ENCODE measurements at places on chromosomes 7 and 10.

DNA sequence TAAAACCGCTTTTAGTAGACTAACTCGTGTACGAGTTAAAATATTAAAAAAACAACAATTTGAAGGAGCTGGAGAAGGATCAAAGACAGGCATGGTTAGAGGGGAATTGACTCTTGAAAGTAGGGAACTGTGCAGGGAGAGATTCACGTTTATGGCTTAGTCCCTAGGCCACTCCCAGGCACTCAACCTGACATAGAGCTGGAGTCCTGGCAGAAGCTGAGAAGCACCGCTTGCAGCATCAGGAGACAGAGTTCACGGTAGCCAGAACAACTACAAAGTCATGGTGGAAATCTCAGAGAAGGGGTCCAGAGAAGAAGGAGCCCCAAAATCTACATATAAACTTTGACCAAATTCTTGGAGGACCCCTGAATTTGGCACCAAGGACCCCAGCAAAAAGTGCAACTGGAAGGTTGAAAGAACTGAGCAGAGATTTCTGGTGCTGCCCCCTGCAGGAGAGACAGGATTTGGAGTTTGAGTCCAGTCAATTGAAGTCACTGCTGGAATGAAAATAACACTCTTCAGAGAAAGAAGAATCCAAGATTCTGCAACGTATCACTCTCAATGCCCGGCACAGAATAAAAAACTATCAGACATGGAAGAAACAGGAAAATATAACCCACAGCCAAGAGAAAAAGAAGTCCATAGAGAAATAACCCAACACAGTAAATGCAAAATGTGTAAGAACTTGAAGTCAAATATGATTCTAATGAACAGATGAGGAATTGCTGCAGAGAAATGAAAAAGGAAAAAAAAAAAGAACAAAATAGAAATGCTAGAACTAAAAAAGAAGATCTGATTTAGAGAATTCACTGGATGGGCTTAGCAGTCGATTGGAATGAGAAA is 493.3 kb upstream of the PODXL start:
- DNase-seq = no peak

- DNase-seq = no peak
Measured at GRCh38 chr10:6141296-6142151, 52.7 kb downstream of the RBM17 start.

DNA sequence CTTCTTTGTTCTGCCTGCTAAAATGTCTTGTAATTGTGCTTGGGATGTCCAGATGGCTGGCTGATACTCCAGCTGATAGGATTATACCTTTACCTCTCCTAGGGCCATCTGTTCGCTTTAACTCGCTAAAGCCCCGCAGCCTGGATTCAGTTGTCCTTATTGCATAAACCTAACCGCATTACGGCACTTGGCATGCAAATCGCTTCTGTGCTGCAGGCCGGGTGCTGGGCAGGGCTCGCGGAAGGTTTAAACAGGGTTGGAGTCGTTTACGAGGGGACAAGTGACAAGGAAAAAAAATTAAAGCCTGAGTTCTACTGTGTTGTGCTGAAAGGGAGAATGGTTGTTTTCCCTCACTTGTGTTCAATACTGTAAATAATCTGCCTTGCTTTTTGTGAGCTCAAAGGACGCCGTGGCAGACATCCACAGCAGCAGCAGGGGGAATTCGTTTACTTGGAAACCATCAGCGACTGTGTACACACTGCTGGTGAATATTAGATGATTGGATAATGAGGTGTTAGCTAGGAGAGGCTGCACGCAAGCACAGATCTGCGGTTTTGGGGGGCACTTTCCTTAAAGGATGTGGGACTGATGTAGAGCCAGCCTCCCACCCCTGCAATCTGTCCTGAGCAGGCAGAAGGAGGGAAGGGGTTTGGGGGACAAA is 93.0 kb downstream of the EBF3 start:
- no peak for DNase-seq

- no peak for DNase-seq
Measured at GRCh38 chr10:260819-261429, 125.7 kb downstream of the ZMYND11 start.

GRCh38 chr10:133110609-133111275 is 23.0 kb downstream of the ADGRA1 start:
- DNase-seq = no peak

DNA sequence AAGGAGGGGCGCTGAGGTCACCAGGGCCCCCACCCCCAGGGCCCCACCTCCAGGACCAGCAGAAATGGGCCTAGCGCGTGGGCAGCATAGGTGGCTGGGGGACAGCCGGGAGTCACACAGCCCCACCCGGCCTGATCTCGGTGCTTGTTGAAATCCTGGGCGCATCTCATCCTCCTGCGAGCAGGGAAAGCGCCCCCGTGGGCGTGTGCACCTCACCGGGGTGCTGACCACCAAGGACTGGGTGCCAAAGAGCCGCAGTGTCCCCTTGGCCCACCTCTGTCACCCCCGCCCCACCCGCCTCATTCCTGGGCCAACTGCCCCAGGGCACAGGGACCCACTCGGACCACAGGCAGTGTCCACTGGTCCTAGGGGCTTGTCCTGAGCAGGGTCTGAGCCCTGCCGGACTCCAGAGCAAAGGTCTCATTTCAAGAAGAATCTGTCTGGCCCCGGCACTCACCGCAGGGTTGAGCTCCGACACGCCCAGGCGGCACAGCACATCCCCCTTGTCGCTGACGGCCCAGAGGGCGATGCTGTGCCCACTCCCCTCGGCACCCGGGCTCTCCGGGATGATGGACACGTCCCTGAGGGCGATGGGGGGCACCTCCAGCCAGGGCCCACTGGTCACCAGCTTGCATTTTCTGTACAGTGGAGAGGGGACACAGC is 11.4 kb downstream of the BHLHA15 start:
- DNase-seq = no peak

DNA sequence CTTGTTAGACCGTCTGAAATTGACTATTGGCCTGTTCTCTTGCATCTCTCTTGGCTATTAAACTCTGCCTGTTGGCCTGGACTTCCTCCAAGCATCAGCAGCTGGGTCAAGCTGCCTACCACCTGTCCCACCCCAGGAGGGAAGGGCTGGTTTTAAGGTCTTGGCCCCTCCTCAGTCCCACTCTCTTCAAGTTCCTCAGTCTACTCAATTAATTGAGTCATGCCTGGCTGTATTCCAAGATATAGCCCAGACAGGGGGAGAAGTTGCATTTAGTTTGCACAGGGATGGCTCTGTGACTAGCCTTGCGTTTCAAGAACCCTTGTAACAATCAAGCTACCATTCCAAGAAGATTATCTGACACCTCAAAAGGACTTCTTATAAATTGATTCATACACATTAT is 113.8 kb upstream of the GLI3 start:
- DNase-seq = no peak

DNA sequence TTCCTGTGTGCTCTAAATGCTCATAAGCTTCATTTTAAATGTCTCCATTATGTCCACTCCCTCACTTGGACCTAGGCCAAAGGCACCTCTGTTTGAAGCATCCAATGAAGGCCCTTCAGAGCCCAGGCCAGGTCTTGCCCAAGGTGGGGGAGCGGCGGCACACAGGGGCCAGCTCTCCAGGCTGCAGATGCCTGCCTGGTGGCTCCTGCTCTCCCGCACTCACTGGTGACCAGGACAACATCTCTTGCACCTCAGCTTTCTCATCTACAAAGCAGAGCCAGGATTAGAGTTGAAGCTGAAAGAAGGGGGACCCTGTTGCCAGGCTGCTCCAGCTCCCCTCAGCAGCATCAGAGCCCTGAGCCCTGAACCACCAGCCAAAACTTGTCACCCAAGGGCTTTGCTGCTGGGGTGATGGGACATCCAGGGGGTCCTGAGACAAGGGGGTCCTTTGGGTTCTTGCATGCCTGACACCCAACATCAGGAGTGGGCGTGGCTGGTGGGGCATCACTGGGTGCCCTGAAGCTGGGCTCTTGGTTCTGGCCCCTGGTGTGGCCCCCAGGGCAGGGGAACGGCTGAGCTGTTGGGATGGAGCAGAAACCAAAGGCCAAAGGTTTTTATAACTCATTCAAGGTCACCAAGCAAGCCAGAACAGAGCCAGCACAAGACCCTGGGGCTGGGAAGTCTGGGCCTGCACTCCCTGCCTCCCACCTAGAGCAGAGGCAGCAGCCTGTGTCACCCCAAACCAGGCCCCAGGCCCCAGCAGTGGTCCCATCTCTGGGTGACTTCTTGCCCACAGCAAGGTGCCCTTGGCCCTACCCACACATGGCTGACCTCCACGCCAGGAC is 1.2 kb downstream of the NACAD start:
- no peak for DNase-seq

DNA sequence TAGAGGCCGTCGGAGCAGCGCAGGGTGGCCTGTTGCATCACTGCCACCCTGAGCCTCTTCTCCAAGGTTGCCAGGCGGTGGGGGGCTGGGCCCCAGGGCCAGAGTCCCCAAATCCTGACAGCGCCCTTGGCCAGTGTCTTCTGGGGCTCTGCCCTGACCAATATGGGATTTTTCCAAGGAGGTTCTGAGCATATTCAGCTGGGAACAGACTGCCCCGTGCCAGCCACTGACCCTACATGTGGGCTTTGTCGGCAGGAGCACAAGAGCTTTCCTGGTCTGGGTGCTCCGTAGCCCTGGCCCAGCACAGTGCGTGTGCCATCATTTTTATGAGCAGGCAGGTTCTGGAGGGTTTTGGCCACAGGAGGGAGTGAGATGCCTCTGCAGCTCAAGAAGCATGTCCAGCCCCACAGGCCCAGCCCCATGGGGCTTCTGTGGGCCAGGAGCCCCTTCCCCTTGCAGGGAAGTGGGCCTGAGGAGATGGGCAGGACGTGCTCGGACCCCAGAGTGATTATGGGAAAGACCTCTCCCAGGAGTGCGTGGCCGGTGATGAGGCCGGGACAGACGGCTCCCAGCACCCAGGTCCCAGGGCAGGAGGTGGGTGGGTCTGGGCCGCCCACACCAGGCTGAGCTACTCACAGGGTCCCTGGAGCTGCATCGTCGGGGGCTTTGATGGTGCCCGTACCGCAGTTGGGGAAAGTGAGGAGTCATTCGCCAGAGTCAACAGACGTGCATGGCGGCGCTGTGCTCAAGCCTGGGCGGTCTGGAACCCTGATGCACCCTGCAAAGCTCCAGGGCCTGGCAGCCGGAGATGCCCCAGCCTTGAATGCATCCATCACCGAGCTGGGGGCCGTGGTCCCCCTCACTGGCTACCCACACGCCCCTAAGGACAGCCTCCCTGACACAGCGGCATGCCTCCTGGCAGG is 66.6 kb downstream of the PWWP2B start:
- no peak for DNase-seq

GRCh38 chr7:16606704-16607103 is 38.9 kb downstream of the ANKMY2 start:
- no peak for DNase-seq

DNA sequence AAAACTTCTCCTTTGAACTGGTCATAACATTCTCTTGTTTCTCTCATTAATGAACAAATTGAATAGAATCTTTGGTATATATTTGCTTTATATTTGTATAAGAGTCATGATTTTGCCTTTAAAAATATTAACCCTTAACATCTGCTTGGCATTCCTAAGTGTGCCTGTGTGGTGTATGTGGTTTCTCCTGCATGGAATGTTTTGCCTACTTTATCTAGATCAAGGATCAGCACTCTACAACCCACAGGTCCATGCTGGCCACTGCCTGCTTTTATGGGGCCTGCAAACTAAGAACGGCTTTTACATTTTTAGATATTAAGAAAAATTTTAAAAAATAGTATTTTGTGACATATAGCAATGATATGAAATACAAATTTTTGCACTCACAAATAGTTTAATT is 4.3 kb upstream of the LAMB4 start:
- DNase-seq = no peak

DNA sequence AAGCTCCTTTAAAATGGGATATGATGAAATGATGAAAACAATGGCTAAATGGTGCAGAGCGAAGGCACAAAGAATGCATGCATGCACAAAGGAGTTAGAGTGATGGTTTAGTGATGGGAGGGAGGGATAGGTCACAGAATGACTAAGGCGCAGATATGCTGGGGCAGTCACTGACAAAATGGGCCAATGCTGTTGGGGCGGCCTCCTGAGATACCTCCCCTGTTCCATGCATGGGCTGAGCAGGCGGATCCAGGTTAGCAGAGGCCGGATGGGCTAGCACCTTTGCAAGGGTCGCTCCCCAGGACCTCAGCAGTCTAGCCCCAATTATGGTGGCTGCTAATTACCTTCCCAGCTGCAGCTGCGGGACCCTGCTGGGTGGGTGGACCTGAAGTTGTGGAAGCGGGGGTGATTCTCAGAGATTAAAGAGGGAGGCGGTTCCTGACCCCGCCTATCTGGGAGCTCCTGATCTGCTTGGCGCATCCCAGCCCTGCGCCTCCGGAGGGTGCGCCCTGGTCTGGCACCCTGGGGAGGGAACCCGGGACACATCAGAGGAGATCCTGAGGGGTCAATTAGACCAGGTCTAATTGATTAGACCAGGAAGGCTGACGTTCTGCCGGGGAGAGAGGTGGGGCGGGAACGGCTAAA is 175.0 kb downstream of the CYP26A1 start:
- no peak for DNase-seq

DNA sequence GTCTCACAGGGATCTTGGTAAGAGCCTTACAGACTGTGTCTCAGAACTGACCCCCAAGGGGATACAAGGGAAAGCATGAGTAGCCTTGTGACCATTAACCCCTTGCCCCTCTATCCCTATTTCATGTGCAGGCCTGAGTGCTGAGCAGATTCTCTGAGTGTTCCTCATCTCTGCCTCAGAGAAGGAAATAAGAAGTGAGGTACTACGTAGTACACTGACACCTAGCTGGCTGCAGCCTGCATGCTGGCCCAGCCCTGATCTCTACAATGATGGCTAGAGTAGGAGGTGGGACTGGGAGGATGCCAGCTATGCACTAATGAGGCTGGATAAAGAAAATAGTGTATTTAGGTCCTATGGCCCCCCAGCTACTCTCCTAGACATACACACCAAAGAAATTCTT is 174.9 kb upstream of the HPS1 start:
- DNase-seq = no peak

- DNase-seq = no peak
Measured at GRCh38 chr7:77415476-77415822, 700 bp downstream of the GSAP start.

DNA sequence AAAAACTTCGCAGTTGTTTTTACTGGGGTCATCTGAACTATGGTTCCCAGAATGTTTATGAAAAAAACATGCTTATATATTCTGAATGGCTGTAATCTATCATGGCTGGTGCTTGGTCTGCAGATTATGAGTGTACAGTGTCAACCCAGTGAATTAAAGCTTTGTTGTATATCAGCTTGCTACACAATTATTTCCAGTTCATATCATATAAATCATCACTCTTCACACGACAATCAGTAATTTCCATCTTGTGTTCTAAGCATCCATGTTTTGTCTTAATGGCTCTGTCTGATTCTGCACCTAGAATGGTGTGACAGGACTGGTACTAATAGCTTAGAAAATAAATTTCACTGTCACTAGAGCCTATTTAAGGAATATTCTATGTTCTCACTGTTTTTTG is 83.6 kb downstream of the CABCOCO1 start:
- DNase-seq = no peak

DNA sequence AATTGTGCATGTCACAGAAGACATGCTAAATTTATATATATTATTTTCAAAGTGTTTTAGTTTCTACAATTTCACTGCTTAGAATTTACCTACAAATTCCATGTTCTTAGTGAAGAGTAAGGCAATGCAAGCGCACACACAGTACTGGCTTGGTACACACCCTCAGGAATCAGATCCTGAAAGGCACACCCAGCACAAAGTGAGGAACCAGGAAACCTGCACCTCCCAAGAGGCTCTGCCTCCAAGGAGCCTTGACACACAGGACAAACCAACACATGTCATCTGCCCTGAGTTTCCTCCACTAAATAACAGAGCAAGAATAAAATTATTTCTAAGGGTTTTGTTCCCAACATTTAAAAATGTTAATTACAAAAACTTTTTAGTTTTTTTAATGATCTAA is 156.2 kb downstream of the PARD3 start:
- no peak for DNase-seq

- DNase-seq = no peak
Measured at GRCh38 chr10:81479316-81479715, 395.7 kb upstream of the NRG3 start.
